ENCODE measurements at places on chromosomes 11 and 22.
A peak's percentile ranks its signal among the peaks of the same experiment; 100 is the strongest.

DNA sequence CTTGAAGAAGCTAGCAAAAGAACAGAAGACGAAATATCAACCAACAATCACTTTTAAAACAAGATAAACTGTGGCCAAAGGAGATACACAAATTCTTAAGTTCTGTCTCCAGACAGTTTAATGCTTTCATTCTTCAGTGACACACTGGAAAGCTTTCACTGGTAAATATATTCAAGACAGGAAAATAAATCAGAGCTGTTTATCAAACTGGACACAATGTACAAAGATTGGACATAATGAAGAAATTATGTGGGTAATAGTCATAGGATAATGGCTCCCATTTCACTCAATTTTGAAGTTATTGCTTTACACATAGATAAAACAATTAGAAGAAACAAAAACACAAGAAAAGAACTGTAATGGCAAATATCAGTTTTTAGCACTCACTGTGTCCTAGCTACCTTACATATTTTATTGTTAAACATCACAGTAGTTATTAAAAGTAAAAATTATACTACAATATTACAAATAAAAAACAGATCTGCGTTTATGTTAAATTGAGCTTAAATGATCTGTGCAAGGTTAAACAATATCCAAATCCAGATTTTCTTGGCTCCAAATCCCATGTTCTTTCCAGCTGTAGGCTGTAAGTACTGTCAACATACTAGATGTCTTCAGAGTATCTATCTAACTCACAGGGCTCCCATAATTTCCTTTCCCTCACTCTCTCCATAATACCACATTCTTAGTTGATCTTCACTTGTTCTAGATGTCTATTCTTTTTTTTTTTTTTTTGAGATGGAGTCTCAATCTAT lies 38.6 kb upstream of the NOX4 start:
- peak; percentile 74 for DNase-seq

- DNase-seq: no peak
These were observed 382 bp downstream of the IMMP1L start for GRCh38 chr11:31509051-31509428.

GRCh38 chr11:87369888-87370287 lies 332.2 kb downstream of the TMEM135 start:
- DNase-seq: no peak

GRCh38 chr11:126602993-126603392 lies 247.5 kb downstream of the ST3GAL4 start:
- no peak for DNase-seq

- DNase-seq: peak; percentile 62
These were observed 24.4 kb upstream of the PAMR1 start for GRCh38 chr11:35549787-35550186.

GRCh38 chr11:33207408-33207985 lies 46.2 kb upstream of the CSTF3 start:
- peak; percentile 17 for DNase-seq

GRCh38 chr11:46901156-46901555 lies 17.2 kb downstream of the LRP4 start:
- no peak for DNase-seq

GRCh38 chr11:73295241-73295995 lies 12.7 kb upstream of the ARHGEF17 start:
- peak; percentile 76 for DNase-seq

DNA sequence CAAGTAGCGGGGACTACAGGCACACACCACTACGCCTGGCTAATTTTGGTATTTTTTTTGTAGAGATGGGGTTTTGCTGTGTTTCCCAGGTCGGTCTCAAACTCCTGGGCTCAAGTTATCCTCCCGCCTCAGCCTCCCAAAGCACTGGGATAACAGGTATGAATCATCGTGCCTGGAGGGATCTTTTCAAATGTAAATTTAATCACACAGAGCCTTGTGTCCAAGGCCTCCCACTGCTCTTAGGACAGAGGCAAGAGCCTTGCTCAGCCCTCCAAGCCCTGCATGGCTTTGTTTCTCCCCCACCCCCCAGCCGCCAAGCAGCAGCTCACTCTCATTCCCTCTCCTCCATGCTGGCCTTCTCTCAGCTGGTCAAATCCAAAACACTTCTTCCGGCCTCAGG lies 75.3 kb upstream of the CREB3L1 start:
- DNase-seq: no peak

DNA sequence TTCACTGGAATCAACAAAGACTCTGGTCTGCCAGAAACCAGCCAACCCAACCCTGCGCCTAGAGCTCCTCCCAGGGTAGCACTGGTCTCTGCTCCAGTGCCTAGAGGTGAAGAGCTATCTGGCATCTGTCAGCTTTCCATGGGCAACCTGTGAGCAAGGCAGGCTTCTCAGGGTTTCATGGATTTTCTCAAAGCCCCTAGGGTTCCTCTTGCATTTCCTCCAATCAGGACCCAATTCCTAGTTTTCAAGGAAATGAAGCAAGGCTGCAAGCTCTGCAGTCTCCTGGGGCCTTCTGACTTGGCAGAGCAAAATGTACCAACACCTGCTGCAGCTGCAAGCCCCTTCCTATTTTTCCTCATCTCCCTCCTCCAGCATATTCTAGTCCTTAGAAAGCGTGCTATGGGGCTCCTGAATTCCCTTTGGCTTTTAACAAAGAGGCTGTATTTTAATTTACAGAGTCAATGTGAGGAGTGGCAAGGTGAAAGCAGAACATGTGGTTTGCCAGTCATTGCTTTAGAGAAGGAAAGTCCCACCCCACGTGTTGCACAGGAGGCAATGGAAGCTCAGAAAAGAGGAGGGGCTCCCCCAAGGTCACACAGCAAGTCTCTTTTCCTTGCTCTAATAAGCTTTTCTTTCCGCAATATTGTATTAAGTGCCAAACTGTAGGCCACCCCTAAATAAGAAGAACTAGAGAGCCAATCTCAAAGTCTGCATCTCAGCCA lies 33.0 kb upstream of the RIC3 start:
- DNase-seq: peak; percentile 34

- DNase-seq: peak; percentile 50
These were observed 32.3 kb downstream of the PDHX start for GRCh38 chr11:34948696-34949095.

GRCh38 chr22:40128989-40129388 lies 48.7 kb upstream of the TNRC6B start:
- peak; percentile 44 for DNase-seq

GRCh38 chr11:95922536-95923438 lies 1.1 kb downstream of the MTMR2 start:
- DNase-seq: no peak

GRCh38 chr11:68302670-68303069 lies 9.7 kb upstream of the LRP5 start:
- no peak for DNase-seq

DNA sequence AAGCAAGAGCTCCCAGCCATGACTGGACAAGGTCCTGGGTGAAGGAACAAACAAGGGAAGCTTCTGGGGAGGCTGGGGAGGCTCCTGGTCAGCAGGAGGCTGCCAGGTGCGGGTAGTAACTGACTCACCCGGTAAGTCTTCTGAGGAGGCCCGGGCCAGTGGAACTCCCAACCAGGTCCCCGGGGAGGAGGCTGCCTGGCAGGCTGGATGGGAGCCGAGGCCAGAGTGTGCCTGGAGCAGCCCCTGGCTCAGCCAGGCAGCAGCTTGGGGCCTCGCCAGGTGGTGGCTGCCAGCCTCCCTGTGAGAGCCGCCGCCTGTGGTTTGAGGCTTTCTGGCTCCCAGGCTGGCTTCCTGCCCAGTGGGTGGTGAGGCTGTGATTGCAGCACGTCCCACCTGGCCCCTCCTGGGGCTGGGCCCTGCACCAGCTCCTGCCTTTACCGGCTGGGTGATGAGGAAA lies 46.2 kb downstream of the IGF2 start:
- DNase-seq: no peak

- no peak for DNase-seq
These were observed 662.5 kb upstream of the TENM4 start for GRCh38 chr11:80103142-80103859.

DNA sequence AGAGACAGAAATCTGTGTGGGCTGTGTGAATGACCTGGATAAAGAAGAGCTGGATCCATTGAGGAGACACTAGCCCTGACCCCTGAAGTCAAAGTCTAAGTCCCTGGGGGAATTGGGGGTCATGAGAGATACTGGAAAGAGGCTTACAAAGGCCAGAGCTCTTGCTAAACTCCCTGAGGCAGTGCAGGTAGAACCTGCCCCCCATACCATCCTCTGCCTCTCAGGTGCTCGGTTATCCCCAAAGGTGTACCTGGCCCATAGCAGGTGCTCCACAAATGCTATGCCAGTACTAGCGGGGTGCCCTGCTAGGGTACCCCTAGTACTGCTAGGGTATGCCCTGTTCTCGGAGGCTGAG lies 19.1 kb upstream of the SCARF2 start:
- DNase-seq: no peak

DNA sequence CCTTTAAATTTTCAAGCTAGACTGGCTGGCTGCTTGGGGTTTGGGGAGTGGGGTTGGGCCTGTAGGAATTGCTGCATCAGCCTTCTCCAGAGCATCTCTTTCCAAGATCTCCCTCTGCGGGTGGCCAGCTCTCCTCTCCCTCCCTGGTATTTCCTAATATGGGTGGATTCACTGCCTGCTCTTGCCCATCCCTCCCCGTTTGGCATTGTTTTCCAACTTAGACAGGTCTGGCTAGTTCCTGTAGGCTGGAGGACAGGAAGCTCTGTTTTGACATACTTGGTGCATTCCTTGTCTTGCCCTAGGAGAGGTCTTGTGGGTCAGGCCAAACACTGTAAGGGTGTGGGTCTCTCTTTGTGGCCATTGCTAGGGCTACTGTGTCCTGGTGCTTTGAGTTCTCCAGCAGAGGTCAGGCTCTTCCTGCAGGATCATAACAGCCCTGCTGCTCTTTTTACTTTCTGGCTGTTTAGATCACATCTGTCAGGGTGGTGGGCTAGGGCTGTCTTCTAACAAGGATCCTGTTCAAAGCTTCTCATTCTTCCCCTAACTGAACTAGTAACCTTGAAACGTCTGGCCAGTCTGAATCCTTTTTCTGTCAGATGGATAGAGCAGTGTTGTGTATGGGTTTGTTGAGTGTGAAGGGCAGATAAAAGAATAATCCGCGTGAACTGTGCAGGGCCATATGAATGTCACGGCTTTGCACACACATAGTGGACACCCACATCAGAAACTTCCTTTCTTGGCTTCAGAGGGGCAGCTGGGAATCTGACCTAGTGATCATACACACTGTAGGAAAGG lies 18.3 kb upstream of the MICALL1 start:
- peak; percentile 90 for DNase-seq

DNA sequence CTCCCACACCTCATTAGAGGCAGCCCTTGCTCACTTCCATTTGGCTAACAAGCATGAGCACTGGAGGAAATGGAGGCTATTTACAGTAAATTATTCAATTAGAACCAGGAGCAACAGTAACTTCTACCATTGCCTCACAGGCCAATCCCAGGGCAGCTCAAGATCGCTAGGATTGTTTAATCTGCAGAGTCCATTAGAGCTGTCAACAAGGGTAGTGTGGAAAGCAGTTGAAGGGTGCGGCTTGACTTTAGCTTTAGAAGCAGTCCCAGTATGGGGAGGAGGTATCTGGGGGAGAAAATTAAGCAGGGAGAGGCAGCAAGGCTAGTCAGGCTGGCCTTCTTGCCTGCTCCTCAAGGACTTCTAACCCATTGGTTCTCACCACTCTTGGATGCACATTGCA lies 38.3 kb upstream of the CYP2R1 start:
- no peak for DNase-seq

GRCh38 chr22:22087854-22088657 lies 105.5 kb upstream of the TOP3B start:
- no peak for DNase-seq

DNA sequence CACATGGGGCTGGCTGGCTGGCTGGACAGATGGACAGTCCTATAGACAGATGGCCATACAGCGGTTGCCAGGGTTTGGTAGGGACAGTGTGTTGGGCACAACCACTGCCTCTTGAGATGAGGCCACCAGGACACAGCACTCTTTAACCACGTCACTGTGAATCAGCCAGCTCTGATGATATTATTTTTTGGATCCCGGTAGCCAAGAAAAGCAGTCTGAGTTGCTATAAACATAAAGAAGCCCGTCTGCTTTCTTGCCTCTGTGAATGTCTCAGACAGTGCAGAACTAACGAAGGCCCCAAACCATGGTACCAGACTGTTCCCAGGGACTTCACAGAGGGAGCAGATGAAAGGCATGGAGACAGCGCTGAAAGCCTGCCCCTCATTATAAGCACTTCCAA lies 115.9 kb upstream of the CSNK2A3 start:
- no peak for DNase-seq

DNA sequence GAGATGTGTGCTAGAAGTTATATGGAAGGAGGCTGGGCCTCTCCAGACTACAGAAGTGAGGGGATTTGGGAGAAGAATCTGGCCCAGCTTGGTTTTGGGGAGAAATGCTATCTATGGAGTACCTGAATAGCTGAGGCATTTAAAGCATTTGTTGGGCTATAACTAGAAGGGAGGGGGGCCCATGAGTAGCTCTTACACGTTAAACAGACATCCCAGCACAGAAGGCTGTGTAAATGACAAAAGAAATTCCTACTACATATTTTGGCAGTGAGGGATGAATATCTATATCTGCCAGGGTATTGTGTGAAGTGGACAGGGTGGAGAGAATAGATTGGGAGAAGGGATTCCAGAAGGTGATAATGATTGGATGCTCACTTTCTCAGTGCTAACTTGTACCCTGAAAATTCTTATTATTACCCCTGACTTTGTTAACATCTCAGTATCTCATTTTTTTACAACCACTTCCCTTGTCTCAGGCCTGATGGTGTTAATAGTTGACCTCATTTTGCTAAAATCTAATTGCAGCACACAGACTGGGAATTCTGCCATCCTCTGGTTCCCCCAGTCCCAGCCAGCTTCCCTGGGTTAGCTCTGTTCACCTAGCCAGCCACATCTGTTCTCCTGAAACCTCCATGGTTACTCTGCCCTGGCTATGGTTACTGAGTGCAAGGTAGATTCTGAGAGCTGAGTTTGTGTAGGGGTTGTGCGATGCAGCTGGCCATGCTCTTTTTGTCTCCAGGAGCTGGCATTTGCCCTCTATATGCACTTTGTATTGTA lies 28.8 kb upstream of the RRM1 start:
- no peak for DNase-seq

GRCh38 chr22:32043391-32043790 lies 330 bp downstream of the SLC5A1 start:
- peak; percentile 5 for DNase-seq

GRCh38 chr11:5684036-5684645 lies 733 bp downstream of the TRIM5 start:
- peak; percentile 59 for DNase-seq

DNA sequence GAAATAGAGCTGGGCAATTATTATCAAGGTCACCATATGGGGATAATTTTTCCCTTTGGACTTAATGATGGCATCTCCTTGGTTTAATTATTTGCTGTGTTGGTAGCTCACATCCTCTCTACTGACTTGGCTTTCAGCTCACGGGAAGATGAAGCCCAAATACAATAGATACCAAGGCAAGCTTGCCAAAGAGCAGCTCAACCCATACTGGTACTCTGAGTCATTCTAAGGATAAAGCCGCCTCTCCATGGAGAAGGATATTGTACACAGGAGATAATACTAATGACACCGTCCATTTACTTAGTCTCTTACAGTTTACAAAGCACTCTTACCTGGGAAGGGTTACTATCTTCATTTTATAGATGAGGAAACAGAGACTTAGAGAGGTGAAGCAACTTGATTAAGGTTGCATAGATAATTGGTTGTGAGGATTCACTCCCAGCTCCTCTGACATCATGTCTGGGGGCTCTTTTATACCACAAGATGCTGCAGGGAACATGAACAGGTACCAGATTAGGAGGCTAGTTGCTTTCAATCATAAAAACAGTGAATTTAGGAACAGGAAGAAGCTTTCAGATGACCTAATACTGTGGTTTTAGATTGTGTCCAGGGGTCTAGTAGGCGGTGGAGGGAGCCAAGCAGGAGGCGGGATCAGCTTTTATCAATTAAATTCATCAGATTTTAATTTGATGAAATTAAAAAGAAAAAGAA lies 48.3 kb upstream of the PICALM start:
- no peak for DNase-seq

Measured in lung (tissue), 17 donors.